ENCODE measurements at places on chromosomes 7 and 10. TPM values are rescaled to one million over a fixed set of nuclear protein-coding genes. Genes with fewer than 3 reads are reported as not detected.

FOXI2 gene
- total RNA-seq = not detected

LRRC17 gene
- 1.4 TPM for total RNA-seq

LIPJ gene
- total RNA-seq = 0.15 TPM

ACTA2 gene
- total RNA-seq = 57.1 TPM

SVIL gene
- total RNA-seq = 66.6 TPM

HOXA6 gene
- total RNA-seq = 21.2 TPM

TMEM273 gene
- total RNA-seq = 2.7 TPM

DNA sequence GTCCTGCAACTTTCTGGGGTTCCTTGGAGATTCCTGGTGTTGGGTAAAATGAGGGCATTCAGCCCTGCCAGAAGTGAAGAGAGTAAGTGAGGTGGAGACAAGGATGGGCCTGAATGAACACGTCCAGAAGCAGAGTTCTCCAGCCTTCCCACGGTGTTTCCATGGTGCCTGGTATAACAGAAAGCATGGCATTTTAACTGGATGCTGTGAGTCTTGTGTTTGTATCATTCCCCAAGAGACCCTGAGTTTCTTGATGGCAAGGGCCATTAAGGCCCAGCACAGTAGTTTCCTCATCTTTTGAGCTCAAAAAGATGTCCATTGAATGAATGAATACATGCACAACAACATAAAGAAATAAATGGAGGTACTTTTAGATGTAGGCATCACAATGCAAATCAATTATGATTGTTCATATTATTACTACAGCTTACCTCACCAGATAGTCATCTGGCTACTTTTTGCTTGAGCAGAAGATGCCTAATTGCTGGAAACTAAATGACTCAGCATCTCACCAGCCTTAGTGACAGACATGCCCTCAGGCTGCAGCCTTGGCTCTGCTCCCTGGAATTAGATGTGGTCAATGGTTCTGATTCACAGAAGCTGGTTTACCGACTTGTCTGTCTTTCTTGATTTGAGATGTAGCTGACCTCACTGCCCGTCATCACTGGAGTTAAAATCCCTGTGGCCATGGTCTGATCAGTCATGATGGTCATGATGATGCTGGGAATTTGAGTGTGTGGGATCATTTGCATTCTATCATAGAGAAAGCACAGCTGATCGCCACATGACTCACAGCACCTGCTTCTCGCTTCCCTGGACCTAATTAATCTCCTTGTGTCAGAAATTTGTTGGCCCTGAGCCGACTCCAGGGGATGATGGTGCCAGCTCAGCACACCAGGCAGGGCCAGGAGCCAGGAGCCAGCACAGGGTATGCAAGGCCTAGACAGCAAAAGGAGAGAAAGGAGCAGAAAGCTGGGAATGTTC, 83.9 kb downstream of the CXCL12 start:
- no peak for DNase-seq

DNA sequence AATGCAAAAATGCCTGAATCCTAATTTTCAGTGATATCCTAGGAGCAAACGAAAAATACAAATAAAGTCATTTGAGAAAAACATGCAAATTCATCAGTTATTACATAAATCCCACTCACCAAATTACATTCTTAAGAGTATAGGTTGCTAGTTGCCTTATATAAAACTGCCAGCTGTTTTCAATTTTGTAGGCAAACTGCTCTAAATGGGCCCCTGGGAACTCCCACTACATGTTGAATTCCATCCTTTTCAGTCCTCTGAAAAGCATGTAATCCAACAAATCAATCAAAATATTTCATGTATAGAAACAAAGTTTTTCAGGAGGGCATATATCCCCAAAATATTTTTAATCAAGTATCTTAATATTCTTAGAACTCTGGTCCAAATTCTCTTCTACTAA, 2.1 kb upstream of the JMJD1C start:
- DNase-seq = no peak

- no peak for DNase-seq
These were observed 187.9 kb upstream of the INHBA start for GRCh38 chr7:41890631-41891274.

DNA sequence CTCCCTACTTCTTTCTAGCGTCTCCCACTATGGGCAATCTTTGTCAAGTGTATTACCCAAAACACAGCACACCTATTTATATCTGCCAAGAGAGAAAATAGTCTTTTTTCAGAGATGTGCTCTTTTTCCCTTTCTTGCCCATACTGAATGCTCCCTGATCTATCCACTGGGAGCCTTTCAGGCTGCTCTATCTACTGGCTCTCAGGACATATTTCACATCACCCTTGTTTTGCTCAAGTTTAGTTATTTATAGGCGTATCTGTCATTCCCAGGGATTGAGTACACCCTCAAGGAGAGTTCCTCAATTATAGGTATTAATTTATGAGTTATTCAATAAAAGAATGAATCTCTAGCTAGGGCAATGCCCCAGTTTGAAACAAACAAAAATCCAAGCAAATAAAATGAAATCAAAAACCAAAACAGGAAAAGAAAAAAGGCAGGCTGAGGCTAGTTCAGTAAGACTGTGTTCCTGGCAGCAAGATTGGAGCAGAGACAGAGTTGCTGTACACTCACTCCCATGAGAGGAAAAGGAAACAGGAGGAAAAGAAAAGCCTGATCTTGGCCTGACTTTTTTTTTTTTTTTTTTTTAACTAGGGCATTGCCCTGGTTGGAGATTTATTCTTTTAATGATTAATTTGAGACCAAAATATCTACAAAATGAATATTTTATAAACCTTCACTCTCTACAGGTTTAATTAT, 665.9 kb upstream of the PCDH15 start:
- DNase-seq = no peak

DNA sequence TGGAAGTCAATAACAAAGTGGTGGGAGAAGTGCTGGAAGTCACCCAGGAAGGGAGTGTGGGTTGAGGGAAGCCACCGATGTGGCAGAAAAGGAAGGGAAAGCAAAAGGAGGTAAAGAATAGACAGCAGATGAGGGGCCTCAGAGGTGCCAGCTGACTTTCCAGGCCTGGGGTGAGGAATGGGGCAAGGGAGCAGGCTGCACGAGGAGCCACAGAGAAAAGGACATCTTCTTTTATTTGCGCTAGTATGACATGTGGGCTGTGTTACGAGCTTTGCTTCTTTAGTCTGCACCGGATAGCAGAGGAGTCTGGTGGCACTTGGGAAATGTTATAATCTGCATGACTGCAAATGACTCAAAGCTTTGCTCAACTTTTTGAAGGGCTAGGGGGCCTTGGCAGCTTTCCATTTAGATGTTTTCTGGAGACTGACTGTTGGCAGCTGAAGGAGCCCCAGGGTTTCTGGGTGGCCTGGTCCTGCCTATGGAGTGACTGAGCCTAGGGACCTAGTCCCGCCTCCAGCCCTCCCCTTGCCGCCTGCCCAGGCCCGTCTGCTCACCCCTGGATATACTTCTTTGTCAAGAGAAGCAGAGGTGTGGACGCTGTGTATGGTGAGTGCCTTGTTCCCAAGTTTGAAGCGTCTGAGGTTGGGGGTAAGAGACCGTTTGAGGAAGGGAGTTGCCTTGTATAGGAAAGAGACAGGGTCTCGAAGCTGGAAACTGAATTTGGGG, 5.1 kb downstream of the PRXL2A start:
- DNase-seq = peak; percentile 34

DNA sequence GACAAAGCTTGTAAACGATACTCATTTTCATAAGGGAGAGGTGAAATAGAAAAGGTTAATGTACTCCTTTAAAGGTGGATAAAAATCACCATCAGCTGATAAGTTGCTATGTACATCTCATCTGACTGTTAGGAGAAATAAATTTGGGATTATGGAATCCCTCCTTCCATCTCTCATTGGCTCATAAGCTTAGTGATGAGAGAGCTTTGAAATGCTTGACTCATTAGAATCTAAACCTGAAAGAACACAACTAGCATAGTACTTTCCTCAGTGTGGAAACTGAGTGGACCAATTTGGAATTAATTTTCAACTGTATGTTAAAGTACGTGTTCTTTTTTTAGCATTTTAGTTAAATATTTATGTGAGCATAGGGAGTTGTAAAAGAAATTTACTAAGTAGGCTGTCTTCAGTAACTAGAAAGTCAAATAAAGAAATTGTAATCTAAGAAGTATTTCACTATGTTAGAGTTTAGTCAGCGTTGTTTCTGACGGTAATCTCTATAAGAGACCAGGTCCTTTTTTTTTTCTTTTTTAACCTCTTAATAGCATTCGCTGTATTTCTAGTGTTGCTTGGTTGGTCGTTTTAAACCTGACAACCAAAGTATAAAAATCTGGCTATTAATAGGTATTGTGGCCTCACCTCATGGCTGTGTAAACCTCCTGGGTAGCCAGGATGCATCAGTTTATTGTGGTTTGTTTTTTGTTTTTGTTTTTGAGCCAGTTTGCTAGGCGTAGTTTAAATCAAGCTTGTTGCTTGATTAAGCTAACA, 34.4 kb downstream of the FHIP2A start:
- no peak for DNase-seq

DNA sequence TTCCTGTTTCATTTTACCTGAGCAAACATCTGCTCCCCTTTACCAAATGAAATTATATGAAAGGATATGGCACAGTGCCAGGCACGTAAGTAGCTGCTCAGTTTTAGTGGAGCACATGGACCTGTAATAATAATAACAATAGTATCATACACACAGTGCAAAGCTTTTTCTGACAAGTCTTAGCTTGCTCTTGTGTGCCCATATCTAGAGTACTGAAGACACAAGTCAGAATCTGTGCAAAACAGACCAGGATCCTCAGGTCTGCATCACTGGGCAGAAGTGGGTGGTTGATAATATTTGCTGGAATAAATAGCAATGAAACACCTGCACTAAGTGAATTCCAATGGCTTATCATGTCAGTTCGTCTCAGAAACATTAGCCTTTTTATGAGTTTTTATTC, 85.5 kb upstream of the DKK1 start:
- no peak for DNase-seq

DNA sequence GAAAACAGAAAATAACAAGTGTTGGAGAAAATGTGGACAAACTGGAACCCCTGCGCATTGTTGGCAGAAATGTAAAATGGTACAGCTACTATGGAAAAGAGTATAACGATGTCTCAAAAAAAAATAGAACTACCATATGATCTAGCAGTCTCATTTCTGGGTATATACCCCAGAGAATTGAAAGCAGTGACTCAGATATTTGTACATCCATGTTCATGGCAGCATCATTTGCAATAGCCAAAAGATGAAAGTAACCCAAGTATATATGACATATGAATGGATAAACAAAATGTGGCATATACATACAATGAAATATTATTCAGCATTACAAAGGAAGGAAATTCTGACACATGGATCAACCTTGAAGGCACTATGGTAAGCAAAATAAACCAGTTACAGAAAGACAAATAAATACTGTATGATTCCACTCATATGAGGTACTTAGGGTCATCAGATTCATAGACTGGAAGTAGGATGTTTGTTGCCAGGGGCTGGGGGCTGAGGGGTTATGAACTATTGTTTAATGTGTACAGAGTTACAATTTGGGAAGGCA, 4.9 kb downstream of the NRCAM start:
- DNase-seq = no peak

DNA sequence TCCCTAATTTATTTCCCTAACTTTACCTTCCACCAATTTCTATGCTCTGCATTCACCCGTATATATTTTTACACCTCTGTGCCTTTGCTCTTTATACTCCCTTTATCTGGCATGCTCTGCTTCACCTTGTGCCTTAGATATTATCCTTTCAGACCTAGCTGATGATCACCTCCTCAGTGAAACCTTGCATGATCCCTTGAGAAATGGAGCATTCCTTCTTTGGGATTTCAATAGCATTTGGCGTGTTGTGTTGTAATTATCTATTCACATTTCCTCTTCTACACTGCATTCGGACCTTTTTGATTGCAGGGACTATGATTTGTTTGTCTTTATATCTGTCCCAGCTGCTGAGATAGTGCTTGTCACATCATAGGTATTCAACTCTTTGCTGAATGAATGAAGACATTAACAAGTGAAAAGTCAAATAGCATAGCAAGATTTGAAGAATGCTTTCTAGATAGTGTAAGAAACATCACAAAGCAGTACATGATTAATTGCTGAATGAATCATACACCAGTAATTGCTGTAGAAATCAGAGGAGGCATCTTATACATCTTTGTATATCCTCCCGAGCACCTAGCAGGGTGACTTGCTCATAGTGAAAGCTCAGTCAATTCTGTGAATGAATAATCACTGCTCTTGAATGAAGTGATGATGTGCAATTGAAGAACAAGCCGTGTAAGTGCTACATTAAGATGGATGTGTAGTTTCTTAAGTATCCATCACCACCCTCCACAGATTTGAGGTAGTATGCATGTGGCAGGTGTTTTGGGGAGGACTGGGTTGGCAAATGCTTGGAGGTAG, 2.0 kb upstream of the TM9SF3 start:
- no peak for DNase-seq

DNA sequence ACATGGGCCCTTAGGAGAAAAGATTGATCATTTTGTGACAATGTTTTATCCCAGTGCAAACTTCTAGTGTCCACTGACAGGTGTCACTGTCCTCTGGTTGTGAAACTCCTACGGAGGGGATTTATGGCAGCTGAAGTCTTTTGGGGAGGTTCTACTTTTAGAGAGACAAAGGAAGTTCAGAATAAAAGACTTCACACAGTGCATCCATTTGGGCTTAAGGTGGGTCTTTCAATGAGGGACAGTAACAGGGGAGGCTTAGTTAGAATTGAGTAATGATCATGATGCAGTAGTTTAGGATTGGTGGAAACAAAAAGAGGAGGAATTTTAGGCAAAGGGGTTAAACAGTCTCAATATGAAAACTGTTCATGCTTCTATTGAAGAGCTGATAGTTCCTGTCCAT, 501.1 kb upstream of the NRP1 start:
- no peak for DNase-seq

GRCh38 chr7:95693551-95694333, 78.6 kb upstream of the DYNC1I1 start:
- no peak for DNase-seq

DNA sequence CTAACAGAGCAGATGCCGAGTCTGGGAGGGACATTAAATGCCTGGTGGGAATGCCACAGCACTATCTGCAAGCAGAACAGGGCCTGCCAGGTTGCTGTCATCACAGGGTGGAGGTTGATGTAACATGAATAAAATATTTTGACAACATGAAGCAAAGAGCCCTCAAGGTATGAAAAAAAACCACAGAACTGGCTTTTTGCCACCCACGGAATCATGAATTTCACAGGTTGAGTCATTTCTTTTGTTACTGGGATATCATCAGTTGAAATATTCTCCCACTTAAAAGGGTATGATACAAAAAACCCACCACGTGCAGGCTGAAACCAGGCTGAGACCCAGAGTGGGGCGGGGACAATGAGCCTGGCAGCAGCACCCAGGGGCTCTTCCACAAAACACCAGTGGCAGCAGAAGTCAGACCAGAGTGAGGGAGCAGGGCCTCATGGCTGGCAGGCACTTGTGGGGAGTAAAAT, 220.1 kb downstream of the TNS3 start:
- no peak for DNase-seq

DNA sequence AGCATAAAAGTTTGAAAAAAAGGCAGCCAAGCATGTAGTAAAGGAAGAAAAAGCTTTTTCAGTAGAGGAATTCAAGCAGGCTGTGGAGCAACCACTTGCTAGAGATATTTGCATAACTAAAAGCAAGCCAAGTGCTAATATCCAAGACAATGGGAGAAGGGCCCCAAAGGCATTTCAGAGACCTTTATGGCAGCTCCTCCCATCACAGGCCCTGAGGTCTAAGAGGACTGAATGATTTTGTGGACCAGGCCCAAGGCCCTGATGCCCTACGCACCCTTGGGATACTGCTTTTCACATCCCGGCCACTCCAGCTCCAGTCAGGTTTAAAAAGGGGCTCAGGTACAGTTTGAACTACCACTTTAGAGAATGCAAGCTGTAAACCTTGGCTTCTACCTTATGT, 261.7 kb upstream of the SEMA3C start:
- no peak for DNase-seq

Measured in left colon (tissue), 2 donors.